ENCODE measurements at places on chromosomes 1 and 21. TPM values are rescaled to one million over a fixed set of nuclear protein-coding genes. Genes with fewer than 3 reads are reported as not detected.
A peak's percentile ranks its signal among the peaks of the same experiment; 100 is the strongest.

- no peak overlapping the region for H3K27ac ChIP-seq
- H3K4me1 ChIP-seq: peaks cover 5% of the 10 kb centered on the region
- H3K36me3 ChIP-seq: no peaks in the 10 kb centered on the region
- no peaks in the 10 kb centered on the region for H3K27me3 ChIP-seq
These were observed 5.5 kb downstream of the SMPDL3B start for GRCh38 chr1:27940297-27940696.

DNA sequence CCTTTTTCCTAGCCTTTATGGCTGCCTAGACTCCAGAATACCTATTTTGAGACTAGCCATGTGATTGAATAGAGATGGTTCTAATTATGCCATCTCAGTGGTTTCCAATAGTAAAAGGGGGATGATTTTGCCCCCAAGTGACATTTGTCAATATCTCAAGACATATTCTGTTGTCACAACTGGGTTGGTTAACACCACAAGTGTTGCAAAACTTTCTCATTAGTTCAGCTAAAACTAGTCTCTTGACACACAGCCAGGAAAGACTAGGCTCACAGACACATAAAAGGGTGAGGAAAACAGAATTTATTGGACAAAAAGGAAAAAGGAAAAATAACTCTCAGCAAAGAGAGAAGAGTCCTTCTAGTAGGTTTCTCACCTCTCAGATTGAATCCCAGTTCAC lies 39.9 kb upstream of the GBP5 start:
- peaks cover 24% of the 10 kb centered on the region for H3K4me1 ChIP-seq
- no peak overlapping the region for H3K27ac ChIP-seq
- no peak overlapping the region for H3K4me3 ChIP-seq
- no peaks in the 10 kb centered on the region for H3K27me3 ChIP-seq
- no peak for DNase-seq

DNA sequence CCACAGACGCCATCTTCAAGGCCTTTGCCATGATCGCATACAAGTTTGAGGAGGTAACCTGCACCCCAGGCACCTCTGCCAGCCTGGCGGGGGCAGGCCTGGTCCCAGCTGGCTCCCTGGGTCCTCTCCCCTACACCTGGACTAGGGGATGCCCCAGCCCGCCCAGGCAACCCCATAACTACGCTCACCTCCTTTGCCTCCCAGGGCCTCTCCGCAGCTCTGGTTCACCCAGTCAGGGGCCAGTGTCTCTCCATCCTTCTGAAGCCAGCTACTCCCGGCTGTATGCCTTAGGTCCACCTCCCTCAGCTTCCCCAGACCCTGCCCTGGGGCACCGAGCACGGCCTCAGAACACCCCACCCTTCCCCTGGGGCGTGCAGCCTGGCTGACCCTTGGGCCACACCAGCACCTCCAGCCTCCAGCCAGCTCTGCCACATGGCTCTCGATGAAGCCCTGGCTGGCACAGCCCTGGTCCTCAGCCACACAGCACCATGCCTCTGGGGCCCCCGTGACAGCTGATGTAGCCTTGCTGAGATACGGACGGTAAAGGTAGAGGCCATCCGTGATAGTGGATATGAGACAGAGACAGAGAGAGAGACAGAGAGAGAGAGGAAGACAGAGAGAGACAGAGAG lies 80.4 kb upstream of the COL6A1 start:
- H3K4me3 ChIP-seq: no peak overlapping the region
- no peaks in the 10 kb centered on the region for H3K4me1 ChIP-seq
- peak; percentile 70 for DNase-seq
- H3K36me3 ChIP-seq: no peaks in the 10 kb centered on the region
- no peaks in the 10 kb centered on the region for H3K27me3 ChIP-seq

KCNT2 gene
- total RNA-seq: 7.1 TPM

KCNJ15 gene
- total RNA-seq: 39.5 TPM

DNA sequence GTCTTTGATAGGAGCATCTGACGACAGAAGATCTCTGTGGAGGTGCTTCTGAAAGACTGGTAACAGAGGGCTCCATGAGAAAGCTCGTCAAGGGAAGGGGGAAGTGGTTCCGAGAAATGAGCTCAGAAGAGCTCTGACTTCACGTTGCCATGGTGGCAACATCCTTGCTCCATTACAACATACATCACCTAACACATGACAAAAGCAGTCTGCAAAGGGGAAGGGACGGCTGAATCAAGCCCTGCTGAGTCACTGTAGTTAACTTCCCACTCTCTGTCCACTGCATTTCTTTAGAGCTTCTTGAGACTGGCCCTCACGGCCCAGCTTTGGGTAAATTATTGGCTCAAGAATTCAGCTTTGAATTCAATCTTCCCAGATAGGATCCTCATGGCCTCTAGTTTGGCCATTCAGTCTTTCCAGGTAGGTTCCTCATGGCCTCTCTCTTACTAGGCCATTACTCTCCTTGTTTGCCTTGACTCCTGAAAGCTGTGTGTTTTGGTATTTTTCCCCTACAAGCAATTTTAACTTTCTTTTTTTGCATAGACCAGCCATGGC lies 88.0 kb upstream of the ZNF648 start:
- no peaks in the 10 kb centered on the region for H3K36me3 ChIP-seq
- peak; percentile 81 for DNase-seq
- H3K27me3 ChIP-seq: no peaks in the 10 kb centered on the region
- peak overlapping the region; percentile 90 for H3K27ac ChIP-seq

LCE1C gene
- not detected for total RNA-seq

Data from upper lobe of left lung (tissue), 6 donors.